Osteoblast (primary cell): ENCODE measurements at places on chromosomes 5 and 9. TPM values are rescaled to one million over a fixed set of nuclear protein-coding genes. Genes with fewer than 3 reads are reported as not detected.

- H3K27me3 ChIP-seq, result no peaks in the 10 kb centered on the region
- no peaks in the 10 kb centered on the region for H3K36me3 ChIP-seq
- peaks cover 11% of the 10 kb centered on the region for H3K4me1 ChIP-seq
- no peak overlapping the region for H3K27ac ChIP-seq
- no peak overlapping the region for H3K4me3 ChIP-seq
- DNase-seq, result no peak
Measured at GRCh38 chr5:78896132-78896531, 89.0 kb downstream of the ARSB start.

- H3K27me3 ChIP-seq, result peaks cover 3% of the 10 kb centered on the region
- no peak overlapping the region for H3K4me3 ChIP-seq
- DNase-seq, result no peak
- H3K36me3 ChIP-seq, result no peaks in the 10 kb centered on the region
Measured at GRCh38 chr9:98603821-98604383, 104.8 kb downstream of the GABBR2 start.

GRCh38 chr9:94952565-94953373 is 226.3 kb downstream of the AOPEP start:
- H3K27me3 ChIP-seq, result no peaks in the 10 kb centered on the region
- peaks cover 18% of the 10 kb centered on the region for H3K36me3 ChIP-seq
- DNase-seq, result no peak

DNA sequence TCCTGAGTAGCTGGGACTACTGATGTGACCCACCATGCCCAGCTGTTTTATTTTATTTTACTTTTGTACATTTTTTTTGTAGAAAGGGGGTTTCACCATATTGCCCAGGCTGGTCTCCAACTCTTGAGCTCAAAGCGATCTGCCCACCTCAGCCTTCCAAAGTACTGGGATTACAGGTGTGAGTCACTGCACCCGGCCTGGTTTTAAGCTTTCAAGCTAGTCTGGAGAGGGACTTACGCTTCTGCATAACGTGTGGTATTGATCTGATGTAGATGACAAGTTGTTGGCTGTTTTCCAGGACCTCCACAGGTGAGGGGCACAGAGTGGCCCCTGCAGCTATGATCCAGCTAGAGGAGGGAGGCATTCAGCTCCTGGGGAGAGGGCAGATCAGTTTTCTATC is 6.8 kb upstream of the CCL21 start:
- no peak overlapping the region for H3K4me3 ChIP-seq
- no peaks in the 10 kb centered on the region for H3K36me3 ChIP-seq
- H3K27me3 ChIP-seq, result peaks cover 9% of the 10 kb centered on the region
- DNase-seq, result no peak
- no peak overlapping the region for H3K27ac ChIP-seq
- H3K4me1 ChIP-seq, result no peaks in the 10 kb centered on the region

DNA sequence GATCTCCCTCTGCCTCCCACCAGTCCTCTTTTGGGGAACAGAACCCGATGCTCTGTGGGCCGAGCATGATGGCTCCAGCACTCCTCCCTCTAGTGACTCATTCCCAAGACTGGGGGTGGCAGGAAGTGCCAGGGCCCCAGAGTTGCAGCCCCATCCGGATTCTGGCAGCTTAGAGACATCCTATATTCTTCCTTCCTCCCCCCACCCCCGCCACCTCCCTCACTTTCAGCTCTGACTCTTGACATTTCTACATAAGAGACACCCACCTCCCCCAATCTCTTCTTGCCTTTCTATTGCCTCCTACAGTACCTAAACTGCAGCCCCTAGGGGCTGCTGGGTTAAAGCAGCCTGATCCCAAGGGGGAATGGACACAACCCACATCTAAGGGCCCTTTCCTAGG is 47.1 kb upstream of the MATR3 start:
- peak; percentile 93 for DNase-seq
- peak overlapping the region; percentile 34 for H3K27ac ChIP-seq
- H3K27me3 ChIP-seq, result no peaks in the 10 kb centered on the region
- H3K4me1 ChIP-seq, result peaks cover 11% of the 10 kb centered on the region

GRCh38 chr5:146515473-146516150 is 378 bp downstream of the GPR151 start:
- peaks cover 11% of the 10 kb centered on the region for H3K36me3 ChIP-seq
- H3K27me3 ChIP-seq, result no peaks in the 10 kb centered on the region
- peaks cover 2% of the 10 kb centered on the region for H3K4me1 ChIP-seq
- no peak overlapping the region for H3K27ac ChIP-seq

- H3K27me3 ChIP-seq, result peaks cover 87% of the 10 kb centered on the region
- no peak overlapping the region for H3K27ac ChIP-seq
- H3K4me3 ChIP-seq, result no peak overlapping the region
- no peaks in the 10 kb centered on the region for H3K36me3 ChIP-seq
- no peaks in the 10 kb centered on the region for H3K4me1 ChIP-seq
Measured at GRCh38 chr9:130658893-130659698, 5.3 kb upstream of the PRDM12 start.

GRCh38 chr5:62653864-62654575 is 75.4 kb downstream of the LRRC70 start:
- no peaks in the 10 kb centered on the region for H3K4me1 ChIP-seq
- no peaks in the 10 kb centered on the region for H3K27me3 ChIP-seq
- no peak overlapping the region for H3K27ac ChIP-seq
- peak; percentile 17 for DNase-seq
- H3K4me3 ChIP-seq, result no peak overlapping the region

- H3K4me1 ChIP-seq, result peaks cover 22% of the 10 kb centered on the region
- DNase-seq, result no peak
- H3K27me3 ChIP-seq, result no peaks in the 10 kb centered on the region
- no peaks in the 10 kb centered on the region for H3K36me3 ChIP-seq
- H3K27ac ChIP-seq, result peak overlapping the region; percentile 16
- no peak overlapping the region for H3K4me3 ChIP-seq
Measured at GRCh38 chr5:159873680-159874079, 42.6 kb upstream of the ADRA1B start.

DNA sequence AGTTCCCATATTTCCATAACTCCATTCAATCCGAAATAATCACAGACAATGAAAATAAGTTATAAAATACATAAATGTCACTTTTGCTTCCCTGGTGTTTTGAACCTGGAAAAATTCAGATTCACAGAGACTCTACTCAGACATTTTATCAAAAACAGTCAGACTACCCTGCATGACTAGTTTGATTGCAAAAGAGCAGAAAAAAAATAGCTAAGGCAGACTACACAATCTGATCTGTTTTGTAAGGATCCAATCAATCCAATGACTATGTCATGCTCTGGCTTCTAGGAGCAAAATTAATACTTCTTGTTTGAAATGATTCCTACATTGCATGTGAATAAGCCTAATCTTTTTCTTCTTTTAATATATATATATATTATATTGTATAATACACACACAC is 1262.6 kb downstream of the EFNA5 start:
- peak; percentile 41 for DNase-seq
- H3K27ac ChIP-seq, result no peak overlapping the region
- H3K4me3 ChIP-seq, result no peak overlapping the region
- H3K4me1 ChIP-seq, result no peaks in the 10 kb centered on the region

DNA sequence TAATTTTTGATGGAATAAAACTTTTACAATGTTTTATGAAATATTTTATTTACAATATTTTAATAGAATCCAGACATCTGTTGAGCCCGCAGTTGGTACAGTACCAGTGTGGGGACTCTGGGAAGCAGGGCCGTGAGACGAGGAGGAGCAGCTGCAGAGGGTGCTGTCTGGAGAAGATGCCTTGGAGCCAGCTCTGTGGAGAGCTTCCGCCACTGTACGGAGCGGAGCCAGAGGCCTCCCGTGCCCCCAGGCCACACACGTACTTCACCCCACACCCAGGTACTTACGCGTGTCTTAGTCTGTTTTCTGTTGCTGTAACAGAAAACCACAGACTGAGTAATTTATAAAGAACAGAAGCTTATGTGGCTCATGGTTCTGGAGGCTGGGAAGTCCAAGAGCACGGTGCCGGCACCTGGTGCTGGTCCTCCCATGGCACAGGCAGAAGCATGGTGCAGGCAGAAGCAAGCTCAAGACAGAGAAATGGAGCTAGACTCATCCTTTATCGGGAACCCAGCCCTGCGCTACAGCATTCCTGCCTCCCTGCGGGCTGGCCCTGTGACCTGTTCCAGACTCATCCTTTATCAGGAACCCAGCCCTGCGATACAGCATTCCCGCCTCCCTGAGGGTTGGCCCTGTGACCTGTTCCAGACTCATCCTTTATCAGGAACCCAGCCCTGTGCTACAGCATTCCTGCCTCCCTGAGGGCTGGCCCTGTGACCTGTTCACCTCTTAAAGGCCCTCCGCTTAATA is 23.3 kb downstream of the CEP72 start:
- no peaks in the 10 kb centered on the region for H3K27me3 ChIP-seq
- no peaks in the 10 kb centered on the region for H3K4me1 ChIP-seq
- DNase-seq, result no peak
- H3K27ac ChIP-seq, result no peak overlapping the region

Gene PTPA
- total RNA-seq, result 64.8 and 73.5 TPM in 2 replicates

Gene ZNF883
- total RNA-seq, result 7.2 and 7.7 TPM in 2 replicates

Gene TIFAB
- not detected in 2 replicates for total RNA-seq

Gene ACSL6
- not detected in 2 replicates for total RNA-seq

Gene ASPN
- total RNA-seq, result 1.1 and 1.2 TPM in 2 replicates
